Substantia nigra (tissue), 51 donors: ENCODE measurements at places on chromosomes 5 and 9.

GRCh38 chr5:133048993-133049725, 2.7 kb upstream of the HSPA4 start:
- DNase-seq: no peak

GRCh38 chr5:51159606-51160005, 223.6 kb upstream of the ISL1 start:
- no peak for DNase-seq

DNA sequence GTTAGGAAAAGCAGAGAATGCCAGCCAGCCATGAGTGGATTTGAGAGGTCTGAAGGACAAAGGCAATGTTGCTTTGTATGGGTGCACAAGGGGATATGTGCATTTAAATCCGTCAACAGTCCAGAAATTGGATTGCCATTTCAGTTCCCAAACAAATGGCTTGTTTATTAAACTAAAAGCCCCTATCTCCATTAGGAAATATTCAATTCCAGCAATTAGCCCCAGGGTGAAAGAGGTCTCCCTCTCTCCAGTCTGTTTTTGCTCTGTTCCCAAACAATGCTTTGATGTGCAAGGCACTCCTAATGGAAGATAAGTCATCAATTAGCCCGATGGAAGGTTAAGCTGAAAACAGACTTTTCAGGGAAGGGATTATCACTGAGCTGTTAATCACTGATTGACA, 101.3 kb downstream of the C9orf152 start:
- DNase-seq: no peak

DNA sequence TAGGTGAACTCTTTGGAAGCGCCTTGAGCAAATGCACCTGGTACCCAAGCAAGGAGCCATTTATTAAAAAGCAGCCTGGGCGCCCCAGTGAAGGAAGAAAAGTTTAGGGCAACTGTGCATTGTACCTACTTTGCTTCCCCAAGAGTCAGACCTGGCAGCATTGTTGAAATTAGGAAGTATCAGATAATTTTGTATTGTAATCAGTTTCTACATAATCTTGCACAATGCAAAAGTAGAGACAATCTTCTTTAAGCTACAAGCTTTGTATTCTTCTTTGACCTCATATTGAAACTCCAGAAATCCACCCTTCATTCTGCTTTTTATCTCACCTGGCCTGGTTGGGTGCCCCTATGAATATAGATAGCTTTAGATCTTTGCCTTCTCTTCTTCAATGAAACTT, 490.8 kb downstream of the RASEF start:
- no peak for DNase-seq

DNA sequence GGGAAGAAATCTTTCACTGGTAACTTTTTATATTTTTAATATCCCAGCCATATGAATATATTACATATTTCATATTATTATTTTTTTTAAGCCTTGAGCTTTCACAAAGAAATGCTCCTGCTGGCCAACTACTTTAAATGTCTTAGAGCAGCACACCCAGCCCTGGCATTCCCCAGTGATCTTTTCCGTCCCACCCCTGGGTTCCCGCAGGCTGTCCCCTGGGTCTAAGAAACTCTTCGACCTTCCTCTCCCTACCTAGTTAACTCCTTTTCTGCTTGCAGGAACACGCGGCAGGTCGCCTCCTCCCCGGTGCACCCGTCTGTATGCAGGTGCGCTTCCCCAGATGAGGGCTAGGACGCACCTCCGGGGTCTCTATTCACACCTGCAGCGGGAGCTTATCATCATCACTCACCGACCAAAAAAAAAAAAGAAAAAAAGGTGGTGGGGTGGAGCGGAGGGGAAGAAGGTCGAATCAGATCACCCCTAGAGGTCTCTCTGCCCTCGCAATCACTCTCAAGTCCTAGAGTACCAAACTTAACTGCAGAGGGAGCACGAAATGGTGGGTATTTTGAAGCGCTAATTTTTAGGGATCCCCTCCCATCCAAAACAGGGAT, 696 bp downstream of the ZFP62 start:
- DNase-seq: no peak
